Effector CD8-positive, alpha-beta T cell (primary cell): ENCODE measurements at places on chromosomes 6 and 20.

DNA sequence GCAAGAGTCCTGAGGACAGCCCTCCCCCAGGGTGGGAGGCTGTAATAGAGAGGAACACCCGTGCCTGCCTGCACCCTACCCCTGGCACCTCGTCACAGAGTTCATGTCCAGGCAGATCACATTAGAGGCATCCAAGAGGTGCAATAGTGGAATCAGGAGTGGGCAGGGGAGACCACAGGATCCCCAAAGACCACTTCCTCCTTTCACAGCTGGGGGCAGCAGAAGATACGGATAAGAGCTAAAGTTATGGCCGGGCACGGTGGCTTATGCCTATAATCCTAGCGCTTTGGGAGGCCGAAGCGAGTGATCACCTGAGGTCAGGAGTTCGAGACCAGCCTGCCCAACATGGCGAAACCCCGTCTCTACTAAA lies 1.5 kb upstream of the CAPN11 start:
- DNase-seq: no peak

GRCh38 chr6:118844915-118845314 lies 49.0 kb upstream of the ASF1A start:
- DNase-seq: no peak

DNA sequence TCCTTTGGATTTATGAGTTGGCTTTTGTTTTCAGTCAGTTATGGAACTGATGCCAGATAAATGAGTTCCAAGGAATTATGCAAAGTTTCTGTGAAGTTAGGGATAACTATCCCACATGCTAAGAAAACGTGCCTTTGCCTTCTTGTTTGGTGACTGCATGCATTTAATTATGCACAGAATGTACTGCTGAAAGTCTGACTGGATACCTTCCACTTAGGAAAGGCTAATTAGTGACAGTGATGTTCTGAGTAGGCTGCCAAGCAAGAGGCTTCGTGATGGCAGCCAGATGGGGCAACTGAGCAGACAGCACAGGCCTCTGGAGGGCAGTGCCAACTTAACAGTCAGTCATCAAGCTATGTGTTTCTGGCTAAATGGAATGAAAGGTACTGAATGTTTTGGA lies 289.9 kb downstream of the CD109 start:
- DNase-seq: no peak

DNA sequence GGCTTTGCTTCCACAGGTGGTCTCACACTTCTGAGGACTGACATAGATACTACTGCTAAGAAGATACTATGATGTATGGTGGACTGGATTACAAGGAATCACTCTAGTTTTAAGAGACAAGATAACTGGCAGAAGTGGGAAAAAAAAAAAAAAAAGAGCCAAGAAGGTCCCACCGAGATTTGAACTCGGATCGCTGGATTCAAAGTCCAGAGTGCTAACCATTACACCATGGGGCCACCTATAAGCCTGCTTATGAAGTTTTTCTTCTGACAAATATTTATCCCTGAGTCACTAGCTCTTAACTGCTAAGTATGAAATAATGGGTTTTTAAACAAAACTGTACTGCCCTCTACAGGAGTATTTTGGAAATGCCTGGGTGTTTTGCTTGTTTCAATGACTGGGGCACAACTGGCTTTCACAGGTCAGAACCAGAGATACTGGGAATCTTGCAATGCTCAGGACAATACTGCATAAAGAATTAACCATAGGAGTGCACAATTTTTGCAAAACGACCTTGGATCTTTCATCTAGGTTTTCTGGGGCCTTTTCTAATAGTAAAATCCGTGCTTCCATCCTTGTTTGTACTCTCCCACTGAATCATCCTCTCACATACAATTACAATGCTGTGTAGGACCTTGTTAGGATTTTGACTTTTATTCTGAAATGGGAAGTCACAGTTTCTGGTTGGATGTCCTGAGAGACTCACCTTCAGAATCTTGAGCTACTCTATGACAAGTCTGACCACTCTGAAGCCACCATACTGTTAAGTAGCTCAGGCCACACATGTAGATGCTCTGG lies 116.3 kb downstream of the OR2B2 start:
- DNase-seq: no peak

- no peak for DNase-seq
These were observed 382.9 kb upstream of the IRAK1BP1 start for GRCh38 chr6:78484198-78485064.

GRCh38 chr6:138410972-138411880 lies 7.2 kb downstream of the HEBP2 start:
- DNase-seq: no peak

DNA sequence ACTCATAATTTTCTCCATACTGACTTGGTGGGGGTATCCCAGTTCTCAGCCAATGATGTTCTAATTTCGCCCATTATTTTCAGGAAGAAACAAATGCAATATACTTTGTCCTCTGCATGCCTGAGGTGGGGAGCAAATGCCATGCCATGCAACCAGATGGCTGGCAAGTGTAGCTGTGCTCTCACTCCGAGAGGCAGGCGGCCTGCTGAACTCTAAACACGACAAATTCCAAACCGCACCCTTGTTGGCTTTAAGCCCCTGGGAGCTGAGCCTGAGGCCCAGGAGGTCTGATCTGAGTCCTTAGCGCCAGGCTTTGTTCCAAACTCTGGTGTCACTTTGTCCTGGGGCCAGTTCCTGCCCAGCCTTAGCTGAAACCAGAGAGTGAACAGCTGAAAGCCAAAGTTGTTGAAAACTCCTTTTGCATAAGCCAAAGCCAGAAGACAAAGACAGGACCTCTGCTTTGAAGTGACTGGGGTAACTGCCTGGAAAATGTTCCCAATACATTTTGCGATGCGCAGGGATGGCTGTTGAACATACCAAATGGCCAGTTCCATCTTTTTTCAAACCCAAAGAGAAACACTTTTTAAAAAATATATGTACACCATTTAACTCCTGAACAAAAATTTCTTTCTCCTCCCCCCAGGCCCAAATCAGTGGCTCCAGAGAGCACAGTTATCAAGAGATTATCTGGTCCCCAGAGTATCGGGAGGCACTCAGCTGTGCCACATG lies 46.2 kb downstream of the TTI1 start:
- DNase-seq: no peak

DNA sequence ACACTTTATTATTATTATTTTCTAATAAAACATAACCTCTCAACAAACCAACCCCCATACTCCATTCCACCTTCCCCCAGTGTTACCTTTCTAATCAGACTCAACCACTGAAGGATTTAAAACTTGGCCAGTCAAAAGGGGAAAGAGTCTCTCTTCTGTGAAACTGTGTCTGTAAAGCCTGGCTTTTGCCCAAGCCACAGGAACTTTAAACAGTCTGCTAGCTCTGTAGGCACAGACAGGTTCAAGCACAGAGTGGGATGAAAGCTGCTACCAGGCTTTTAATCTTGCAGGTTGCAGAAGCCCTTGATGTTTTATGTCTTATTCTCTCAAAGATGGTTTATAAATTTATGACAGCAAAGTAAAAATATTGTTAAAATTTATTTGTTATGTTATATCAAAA lies 585.7 kb downstream of the TENT5A start:
- DNase-seq: no peak

GRCh38 chr20:51862796-51863195 lies 60.5 kb upstream of the SALL4 start:
- DNase-seq: no peak

DNA sequence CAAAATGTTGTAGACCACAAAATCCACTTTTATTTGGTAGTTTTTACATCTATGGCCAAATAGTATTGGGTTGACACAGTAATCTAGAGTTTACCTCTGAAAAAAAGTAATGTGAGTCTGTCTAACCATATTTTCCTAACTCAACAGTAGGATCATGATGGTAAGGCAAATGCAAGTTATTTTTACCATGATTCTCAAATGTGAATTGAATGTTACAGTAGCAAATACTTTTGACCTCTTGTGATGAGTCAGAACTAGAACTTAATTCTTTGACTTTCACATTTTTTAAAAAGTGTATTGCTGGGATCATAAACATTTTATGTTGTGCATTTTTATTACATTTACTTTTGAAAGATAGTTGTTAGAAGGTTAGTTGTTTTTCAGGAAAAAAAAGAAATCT lies 22.0 kb downstream of the RNF146 start:
- DNase-seq: no peak

DNA sequence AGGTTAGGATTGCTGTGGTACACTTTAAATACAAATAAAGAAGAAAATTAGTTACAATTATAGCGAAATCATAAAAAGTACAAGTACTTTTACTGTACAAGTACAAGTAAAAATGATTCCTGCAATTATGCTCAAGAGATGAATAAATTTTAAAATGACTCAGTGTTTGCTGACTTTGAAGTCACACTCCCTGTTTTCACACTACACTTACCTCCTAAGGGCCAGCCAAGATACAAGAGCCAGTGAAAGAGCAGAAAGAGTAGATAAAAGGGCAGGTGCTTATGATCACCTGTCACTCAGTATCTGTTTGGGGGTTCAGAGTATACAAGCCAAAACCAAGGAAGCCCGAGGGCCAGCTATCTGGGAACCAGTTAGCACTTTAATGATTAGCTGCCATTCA lies 41.0 kb upstream of the COL21A1 start:
- DNase-seq: no peak

DNA sequence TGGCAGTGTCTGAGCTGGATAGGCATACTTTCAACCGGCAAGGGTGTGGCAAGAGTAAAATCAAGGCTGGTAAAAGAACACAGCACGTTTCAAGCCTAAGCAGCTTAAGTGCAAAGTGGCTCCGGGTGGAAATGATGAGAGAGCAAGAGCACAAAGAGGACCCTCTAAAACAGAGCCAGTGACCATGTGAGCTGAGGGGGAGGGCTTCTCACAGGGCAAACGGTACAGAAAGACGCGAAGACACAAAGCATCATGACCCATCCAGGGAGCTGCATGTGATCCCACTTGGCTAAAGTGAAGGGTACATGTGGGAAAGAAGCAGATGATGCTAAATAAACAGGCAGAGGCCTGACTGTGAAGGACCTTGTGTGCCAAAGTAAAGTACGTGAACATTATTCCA lies 25.7 kb downstream of the FKBP5 start:
- DNase-seq: no peak

DNA sequence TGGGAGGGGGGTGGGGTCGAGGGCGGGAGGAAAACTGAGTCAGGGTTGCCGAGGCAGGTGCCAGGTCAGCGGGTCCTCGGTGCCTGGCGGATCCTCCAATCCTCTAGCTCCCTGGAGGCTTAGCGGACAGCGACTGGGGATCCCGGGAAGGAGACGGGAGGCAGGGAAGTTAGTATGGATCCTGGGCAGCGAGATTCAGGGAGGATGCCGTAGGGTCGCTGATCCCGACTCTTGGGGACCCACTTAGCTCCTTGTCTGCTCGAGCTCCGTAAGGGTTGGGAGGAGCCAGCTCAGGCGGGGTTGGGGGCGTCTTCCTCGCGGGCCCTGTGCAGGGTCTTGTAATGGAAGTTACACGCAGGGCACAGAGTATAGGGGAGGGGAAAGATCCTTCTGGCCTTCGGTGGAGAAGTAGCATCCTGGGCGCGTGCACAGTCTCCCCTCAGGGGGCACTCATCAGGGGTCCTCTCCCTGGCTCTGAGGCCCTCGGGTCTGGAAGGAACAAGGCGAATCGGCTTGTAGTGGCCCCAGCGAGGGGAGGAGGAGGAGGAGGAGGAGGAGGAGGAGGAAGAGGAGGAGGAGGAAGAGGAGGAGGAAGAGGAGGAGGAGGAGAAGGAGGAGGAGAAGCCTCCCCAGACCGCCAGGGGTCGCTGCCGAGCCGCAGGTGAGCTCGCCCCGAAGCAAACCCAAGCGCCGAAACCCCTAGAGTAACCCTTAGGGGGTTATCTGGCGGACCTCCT lies 6.4 kb upstream of the SLC12A5 start:
- peak; percentile 62 for DNase-seq

DNA sequence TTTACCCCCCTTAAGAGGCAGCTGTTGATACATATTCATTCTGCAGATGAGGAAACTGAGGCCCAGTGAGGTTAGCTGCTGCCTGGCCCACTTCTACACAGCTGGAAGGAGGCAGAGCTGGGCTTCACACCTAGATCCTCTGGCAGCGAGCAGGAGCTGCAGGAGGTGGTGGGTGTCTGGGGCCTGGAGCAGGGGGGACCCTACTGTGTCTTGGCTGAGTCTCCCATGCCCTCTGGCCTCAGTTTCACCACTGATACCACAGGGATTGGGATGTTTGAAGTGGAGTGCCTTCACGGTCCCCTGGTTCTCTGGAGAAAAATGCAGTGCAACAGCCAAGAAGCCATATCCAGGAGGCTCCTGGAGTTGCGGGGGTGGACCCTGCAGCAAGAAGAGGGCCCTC lies 8.2 kb upstream of the BPIFA2 start:
- no peak for DNase-seq

DNA sequence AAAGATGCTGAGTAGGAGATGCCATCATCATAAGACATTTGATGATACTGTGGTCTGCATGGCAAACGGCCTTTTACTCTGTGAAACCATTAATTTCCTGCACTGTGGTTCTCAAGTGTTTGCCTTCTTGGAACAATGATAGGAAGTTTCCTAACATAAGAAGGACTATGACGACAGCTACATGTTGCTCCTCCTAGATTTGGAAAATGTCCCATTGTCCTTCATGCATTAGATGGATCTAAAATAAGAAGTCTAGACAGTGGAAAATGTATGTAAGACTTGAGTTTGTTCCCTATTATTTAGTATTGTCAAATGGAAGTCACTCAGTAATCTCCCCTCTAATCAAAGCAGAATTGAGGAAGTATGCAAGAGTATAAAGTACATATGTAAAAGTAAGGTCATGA lies 98.5 kb upstream of the TMEM170B start:
- DNase-seq: no peak

DNA sequence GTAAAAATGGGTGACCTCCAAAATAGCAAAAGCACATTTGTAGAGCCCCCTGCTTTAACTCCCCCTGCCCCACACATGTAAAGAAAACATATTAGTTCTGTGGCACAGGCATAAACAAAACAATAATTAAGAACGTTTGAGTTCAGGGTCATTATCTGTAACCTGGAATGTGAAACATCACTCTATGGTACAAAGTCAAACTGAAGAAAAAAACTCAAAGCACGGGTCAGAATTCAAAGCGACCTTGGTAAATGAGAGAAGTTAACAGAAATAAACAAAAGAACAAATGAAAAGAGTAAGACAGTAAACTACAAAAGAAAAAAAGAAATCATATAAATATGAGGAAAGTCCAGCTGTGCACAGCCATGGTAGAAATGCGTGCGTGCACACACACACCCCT lies 67.5 kb downstream of the PKHD1 start:
- no peak for DNase-seq

GRCh38 chr6:67757465-67758033 lies 877.5 kb upstream of the ADGRB3 start:
- no peak for DNase-seq
